Suppressor macrophage treated with lipopolysaccharide for 1 hour (primary cell): ENCODE measurements at places on chromosomes 7 and 10.

GRCh38 chr10:113423981-113424721 is 128.7 kb upstream of the HABP2 start:
- DNase-seq: no peak

DNA sequence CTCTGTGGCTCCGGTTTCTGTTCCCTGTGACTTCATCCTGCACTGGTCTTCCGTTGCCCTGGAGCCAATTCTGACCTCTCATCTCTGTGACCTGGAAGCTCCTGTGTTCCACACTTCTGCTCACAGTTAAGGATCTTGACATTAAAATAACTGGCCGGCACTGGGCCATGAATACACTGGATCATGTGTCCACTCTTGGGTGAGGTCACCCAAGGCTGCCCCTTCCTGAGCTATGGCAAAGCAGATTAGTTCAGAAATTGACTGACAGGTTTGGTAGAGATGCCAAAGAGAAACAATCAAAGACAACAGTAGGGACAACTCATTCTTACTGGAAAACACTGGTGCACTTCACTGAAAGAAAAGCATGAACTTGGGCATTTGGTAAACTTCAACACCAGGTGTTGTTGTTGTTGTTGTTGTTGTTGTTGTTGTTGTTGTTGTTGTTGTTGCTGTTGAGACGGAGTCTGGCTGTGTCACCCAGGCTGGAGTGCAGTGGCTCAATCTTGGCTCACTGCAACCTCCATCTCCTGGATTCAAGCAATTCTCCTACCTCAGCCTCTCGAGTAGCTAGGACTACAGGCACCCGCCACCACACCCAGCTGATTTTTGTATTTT is 36.7 kb upstream of the GRID1 start:
- DNase-seq: no peak

GRCh38 chr7:136312592-136312991 is 335.4 kb upstream of the MTPN start:
- DNase-seq: no peak

DNA sequence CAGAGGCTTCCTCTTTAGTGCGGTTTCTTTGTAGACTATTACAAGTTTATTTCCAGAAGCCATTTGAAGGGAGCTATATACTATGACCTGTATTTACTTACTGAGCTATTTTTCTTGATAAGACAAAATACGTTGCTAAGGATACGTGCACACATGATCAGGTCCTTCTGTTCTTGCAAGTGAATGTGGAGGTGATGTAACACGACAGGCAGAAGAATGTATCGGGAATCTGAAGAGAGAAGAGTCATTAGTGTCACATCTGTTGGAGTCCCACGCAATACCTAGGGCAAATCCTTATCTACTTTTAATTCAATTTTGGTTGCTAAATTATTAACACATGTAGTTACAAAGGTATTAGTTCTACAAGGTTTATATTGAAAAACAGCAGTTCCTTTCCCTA is 284.6 kb upstream of the IMMP2L start:
- DNase-seq: no peak

DNA sequence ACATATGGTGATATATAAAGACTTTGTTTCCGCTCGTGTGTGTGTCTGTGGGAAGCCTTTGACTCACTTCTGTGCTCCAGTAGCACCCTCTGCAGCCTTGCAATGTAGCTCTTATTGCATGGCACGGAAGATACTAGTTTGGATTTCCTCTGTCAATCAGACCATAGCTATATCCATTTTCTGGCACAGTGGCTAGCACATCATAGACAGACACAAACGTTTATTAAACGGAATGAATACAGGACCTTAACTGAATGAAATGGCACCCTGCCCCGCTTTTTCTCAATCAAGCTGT is 124.0 kb upstream of the PTPN20 start:
- peak; percentile 63 for DNase-seq

- DNase-seq: no peak
Observed at GRCh38 chr7:127769696-127770400, 117.9 kb downstream of the SND1 start.

DNA sequence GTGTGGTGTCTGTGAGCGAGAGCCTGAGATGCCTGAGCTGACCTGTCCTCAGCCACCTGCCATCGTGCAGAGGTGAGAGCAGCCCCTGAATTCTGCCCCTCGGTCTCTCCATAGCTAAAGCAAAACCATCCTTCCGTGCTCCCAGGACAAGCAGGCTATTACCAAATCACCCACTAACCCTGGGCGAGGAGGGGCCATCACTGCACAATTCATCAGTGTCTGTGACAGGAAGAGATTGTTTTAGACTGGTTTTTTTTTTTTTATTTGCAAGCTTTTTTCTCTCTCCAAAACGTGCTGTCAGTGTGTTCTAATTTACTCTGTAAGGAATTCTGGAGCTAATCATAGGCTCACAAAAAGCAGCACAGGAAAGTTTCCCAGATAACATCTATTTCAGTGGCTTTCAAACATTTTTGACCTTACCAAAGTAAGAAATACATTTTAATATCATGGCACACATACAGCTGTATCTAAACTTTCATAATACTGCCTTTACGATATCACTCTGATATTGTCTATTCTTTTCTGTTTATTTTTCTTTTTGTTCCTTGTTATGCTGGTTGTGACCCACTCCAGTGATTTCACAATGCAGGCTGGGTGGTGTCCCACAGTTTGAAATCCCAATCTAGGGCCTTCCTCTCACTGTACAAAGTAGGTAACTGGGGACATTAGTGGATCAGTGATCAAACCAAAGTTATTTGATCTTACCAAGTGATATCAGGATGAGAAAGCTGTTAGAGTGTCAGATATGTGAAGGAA is 62.8 kb downstream of the EGFR start:
- DNase-seq: no peak
